Stimulated activated CD4-positive, alpha-beta T cell treated with anti-CD3 and anti-CD28 coated beads, TNF-alpha, amount 100 ng/mL, for 24 hours (primary cell): ENCODE measurements at places on chromosomes 5 and 9.

- no peak for DNase-seq
Observed at GRCh38 chr9:38138276-38138675, 69.2 kb upstream of the SHB start.

- no peak for DNase-seq
Observed at GRCh38 chr5:172294831-172295230, 11.3 kb upstream of the UBTD2 start.

DNA sequence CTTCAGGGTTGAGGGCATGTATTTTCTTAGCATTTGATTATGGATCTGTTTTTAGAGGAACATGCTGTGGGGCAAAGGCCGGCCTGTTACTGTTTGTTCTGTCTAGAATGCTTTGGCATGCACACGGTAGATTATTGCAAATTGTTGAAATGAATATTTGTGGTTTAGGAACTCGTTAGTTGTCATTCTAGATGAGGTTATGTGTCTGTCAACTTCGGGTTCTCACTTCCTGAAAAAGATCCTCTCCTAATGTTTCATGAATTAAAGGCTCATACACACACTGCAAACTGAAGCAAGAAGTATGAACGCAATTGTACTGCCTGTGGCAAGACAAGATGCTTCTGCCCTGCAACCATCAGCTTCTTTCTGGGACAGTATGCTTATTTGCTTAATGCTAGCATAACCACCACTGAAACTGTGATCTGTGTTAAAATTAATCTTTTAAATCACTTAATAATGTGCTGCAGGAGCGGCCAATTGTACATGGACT is 99.6 kb downstream of the BASP1 start:
- DNase-seq = no peak

DNA sequence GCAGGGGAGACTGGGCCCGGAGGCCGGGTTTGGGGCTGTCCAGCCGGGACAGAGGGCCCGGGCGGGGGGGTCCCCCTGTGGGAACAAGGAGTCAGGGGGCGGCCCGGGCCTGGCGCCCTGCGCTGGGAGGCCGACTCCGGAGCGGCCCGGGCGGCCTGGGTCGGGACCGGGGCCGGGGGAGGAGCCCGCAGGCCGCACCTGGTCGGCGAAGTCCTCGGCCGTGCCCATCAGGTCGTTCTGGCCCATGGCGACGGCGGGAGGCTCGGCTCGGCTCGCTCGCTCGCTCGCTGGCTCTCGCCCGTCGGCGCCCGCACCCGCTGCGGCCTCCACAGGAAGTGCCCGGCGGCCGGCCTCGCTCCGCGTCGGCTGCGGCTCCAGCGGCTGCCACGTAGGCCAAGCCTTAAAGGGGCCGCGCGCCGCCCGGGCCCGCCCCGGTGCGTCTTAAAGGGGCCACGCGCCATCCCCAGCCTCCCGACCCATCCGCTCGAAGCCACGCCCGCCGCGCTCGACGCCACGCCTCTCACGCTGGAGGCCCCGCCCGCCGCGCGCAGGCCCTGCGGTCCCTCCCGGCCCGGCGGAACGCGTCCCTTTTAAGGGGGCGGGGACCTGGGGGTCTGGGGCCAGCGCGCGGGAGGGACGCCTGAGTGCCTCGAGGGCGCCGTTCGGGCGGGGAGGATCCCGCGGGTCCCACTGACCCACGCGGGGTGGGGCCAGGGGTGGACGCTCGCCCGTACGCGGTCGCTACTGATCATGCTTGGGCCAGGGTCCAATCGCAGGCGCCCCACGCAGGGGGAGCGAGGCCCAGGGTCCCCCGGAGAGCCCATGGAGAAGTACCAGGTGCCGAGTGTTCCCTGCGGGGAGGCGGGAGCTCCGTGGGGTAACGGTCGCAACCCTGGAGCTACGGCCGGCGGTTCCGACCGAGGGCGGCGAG is at the start of the genes STKLD1 and SURF4:
STKLD1 (plus strand) TSS at position 643 of the 931 bp plus-strand sequence; CDS start at position 751, 108 bp downstream.
SURF4 (minus strand) TSS at position 337 of the 931 bp plus-strand sequence; CDS start at position 246, 91 bp downstream.
- DNase-seq = peak; percentile 95

DNA sequence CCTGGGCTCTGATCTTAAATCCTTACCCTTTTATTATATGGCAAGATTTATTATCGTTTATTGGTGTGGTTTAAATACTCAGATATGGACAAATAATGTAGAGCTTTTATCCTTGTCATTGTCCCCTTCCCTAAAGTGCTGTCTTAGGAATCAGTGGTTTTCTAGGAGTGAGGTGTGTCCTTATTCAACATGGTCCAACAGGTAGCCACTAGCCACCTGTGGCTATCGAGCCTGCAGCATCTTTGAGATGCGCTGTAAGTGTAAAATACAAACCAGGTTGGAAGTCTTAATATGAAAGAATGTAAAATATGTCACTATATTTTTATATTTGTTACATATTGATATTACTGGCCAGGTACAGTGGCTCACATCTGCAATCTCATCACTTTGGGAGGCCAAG is 82.4 kb upstream of the BASP1 start:
- no peak for DNase-seq

DNA sequence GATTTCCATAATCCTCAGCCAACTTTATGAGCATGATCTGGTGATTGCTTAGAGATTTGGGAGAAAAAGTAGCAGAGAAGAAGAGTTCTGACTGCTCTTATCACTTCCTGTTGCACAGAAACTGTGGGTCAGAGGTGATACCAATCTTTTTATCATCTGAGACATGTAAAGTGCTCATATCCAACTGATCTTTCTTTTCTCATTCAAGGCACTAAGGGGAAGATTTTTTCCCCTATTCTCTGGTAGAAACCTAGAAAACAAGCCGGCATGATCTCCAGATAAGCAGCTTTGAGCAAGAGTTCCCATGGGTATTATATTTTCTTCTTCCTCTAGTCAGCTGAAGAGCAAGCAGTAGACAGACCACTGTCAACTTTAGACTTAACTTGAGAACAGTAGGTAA is 29.0 kb upstream of the GPR150 start:
- no peak for DNase-seq

- no peak for DNase-seq
Observed at GRCh38 chr9:4086119-4087090, 213.5 kb downstream of the GLIS3 start.

DNA sequence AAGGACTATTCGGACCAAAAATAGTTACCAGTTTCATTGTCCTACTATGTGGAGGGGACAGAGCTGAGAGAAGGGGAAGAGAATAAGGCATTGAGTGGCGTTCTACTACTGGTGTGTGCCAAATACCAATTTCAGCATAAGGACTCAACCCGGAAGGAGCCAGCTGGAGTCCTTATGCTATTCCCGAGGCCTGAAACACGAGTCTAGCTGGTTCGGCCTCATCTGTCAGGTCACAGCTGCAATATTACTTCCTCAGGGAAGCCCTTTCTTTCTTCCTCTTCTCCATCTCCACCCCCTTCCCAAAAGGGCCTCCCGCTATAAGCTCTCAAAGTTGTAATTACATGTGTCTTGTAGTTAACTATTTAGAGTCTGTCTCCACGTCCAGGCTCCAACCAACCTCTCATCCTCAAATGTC is 20.5 kb upstream of the FER start:
- no peak for DNase-seq

DNA sequence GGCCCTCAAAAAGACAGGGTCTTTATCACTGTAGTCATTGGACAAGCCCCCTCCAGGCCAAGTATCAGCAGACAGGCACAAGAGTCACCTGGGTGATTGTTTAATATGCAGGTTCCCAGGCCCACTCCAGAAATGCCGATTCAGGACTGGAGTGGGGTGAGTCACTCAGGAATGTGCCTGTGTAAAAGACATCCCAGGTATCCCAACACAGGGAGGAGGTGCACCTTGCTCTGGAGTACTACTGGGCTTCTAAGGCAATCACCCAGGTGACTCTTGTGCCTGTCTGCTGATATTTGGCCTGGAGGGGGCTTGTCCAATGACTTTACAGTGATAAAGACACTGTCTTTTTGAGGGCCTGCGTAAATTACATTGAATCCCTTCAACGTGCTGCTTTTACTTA is 40.6 kb downstream of the ACTL7B start:
- DNase-seq = no peak

DNA sequence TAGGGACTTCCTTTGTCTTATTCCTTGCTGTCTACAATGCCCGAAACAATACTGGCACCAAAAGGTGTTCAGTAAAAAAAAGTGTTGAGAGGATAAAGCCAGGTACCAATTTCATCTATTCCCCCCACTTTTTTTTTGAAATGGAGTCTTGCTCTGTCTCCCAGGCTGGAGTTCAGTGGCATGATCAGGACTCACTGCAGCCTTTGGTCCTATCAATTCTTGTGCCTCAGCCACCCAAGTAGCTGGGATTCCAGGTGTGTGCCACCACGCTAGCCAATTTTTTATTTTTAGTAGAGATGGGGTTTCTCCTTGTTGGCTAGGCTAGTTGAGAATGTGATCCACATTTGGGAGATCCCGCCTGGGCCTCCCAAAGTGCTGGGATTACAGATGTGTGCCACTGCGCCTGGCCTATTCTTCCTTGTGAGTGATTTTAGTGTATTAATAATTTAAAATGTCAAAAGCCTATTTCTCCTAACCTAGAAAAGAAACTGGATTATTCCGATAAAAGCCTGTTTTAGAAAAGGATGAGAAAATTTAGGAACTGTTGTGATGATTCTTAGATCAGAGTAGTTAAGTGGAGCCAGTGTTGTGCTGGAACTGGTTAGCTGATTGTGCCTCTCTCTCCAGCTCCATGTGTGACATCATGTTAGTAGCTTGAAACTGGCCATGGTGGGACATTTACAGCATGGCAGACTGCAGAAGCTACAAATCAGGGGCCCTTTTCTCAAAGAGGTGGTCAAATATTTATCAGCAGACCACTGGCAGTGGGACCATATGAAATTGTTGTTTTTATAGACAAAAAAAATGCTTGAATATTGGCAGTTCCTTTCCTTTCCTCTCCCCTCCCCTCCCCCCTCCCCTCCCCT is 14.3 kb downstream of the CDC42SE2 start:
- no peak for DNase-seq

DNA sequence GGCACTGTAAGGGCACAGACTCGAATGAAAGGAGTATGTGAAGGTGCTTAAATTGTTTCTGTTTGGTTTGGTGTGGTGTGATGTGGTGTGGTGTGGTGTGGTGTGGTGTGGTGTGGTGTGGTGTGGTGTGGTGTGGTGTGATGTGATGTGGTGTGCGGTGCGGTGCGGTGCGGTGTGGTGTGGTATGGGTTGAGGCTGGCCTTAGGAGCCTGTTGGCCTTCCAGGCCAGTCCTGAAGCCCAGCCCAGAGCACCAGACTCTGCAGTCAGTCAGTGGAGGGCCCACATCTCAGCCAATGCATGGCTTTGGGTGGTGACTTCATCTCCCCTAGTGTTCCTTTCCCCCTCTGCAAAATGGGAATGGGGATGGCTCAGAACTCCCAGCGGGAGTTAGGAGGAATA is 85.8 kb downstream of the KCNIP1 start:
- DNase-seq = no peak

- no peak for DNase-seq
Observed at GRCh38 chr9:34465468-34465867, 6.9 kb downstream of the DNAI1 start.

DNA sequence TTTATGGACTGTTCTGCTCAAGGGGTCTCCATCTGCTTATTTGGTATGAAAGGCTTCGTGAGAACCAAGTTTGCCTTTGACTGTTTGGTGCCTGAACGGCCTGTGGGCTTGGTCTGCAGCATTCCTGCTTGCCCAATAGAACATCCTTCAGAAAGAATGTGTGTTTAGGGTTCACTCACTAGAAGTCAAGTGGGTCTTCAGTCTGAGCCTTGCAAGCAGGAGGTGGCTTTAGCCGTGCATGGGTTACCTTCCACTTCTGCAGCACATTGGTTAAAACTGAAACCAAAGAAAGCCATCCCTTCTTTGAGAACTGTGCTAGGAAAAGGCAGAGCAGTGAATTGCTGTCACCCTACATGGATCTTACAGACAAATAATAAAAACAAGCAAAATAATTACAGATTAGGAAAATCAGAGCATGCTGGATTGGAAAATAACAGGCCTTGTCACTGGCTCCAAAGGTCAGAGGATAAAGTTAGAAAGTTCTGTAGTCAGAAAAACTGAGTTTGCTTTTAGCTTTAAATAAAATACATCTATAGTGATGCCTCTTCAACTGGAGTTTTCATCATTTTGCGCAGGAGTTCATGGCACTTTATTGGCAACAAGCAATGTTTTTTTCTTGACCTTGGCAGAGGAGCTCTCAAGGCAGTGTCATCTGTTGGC is 16.6 kb downstream of the WWC1 start:
- no peak for DNase-seq

GRCh38 chr5:55821731-55822512 is 29.2 kb upstream of the IL31RA start:
- no peak for DNase-seq

DNA sequence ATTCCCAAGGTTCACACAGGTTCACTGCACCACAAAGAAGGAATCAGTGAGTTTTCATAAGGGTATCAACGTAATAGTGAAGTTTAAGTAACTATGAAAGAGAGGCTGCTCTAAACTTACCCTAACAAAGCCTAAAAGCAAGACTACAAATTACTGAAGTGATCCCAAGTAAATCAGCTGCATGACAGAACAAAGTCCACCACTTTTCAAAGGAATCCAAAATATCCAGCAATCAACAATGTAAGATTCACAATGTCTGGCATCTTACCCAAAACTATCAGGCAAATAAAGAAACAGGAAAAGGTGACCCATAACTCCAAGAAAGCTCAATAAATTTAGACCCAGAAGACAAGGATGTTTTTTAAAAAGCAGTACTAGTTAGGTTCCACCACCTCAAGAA is 70.1 kb downstream of the GNAQ start:
- DNase-seq = no peak

DNA sequence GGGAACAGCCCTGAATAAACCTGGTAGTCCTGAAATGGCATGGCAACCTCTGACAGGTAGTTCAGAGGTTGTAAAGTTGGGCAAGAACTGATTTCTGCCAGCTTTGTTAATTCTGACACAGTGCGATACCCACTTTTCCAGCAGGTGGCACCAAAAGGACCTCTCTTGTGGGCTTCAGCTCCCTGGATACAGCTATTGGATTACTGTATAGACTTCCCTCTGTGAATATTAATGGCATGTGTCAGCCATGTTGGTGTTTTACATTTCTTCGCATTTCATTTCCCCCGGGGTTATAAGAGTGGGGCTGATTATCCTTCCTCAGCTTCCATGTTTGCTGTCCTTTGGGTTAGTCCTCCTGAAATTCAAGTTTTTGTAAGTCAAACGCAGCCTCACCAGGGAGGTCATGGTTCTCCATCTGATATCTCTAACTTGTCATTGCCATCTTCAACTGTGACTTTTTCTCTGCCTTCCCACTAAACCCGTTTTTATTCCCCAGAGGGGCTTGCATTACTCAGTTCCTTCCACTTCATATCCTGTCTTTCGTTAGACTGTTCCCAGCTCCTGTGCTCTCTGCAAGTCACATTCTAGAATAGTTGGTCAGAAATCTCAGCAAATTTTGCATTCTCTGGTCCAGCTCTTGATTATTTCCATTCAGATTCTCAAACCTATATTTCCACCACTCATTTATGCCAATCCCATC is 135.6 kb downstream of the LIFR start:
- DNase-seq = no peak

- no peak for DNase-seq
Observed at GRCh38 chr9:92439921-92440750, 15.9 kb upstream of the OMD start.

DNA sequence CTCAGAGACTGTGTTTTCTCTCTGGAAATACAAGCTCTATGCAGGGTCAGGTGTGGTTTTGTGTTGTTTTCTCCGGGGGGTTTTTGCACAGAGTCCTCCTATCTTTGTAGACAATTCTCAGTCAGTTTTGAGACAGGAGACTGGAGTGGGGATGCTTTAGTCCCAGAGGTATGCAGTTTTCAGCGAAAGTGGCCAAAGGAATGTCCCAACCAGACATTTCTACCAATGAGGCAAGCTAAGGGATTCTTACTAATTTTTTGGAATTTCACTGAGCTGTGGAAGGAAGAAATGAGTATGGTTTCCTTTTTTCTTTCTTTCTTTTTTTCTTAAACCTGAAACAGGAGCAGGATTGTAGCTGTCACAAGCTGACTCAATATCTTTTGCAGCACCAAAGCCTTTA is 35.3 kb upstream of the PLPP1 start:
- no peak for DNase-seq
